ENCODE measurements at places on chromosomes 11 and 22. TPM values are rescaled to one million over a fixed set of nuclear protein-coding genes. Genes with fewer than 3 reads are reported as not detected.

- DNase-seq = no peak
- no peaks in the 10 kb centered on the region for H3K27me3 ChIP-seq
- H3K36me3 ChIP-seq = no peaks in the 10 kb centered on the region
- no peaks in the 10 kb centered on the region for H3K4me1 ChIP-seq
These were observed 69.1 kb upstream of the NTM start for GRCh38 chr11:131301306-131301705.

- H3K4me3 ChIP-seq = no peak overlapping the region
- H3K36me3 ChIP-seq = no peaks in the 10 kb centered on the region
- no peaks in the 10 kb centered on the region for H3K4me1 ChIP-seq
- H3K27me3 ChIP-seq = no peaks in the 10 kb centered on the region
- no peak for DNase-seq
- H3K27ac ChIP-seq = no peak overlapping the region
These were observed 372.0 kb downstream of the ETS1 start for GRCh38 chr11:128215238-128215882.

Gene UBE2L6
- 172 TPM for total RNA-seq

Gene CD248
- total RNA-seq = 28.7 TPM

Gene SYT8
- 18.5 TPM for total RNA-seq
